ENCODE measurements at places on chromosomes 11 and 22.
A peak's percentile ranks its signal among the peaks of the same experiment; 100 is the strongest.

- DNase-seq, result no peak
These were observed 432.2 kb downstream of the TBC1D22A start for GRCh38 chr22:47194476-47195155.

GRCh38 chr22:42961810-42962209 lies 53.1 kb downstream of the PACSIN2 start:
- no peak for DNase-seq

- no peak for DNase-seq
These were observed 19.2 kb downstream of the NECTIN1 start for GRCh38 chr11:119709638-119710346.

DNA sequence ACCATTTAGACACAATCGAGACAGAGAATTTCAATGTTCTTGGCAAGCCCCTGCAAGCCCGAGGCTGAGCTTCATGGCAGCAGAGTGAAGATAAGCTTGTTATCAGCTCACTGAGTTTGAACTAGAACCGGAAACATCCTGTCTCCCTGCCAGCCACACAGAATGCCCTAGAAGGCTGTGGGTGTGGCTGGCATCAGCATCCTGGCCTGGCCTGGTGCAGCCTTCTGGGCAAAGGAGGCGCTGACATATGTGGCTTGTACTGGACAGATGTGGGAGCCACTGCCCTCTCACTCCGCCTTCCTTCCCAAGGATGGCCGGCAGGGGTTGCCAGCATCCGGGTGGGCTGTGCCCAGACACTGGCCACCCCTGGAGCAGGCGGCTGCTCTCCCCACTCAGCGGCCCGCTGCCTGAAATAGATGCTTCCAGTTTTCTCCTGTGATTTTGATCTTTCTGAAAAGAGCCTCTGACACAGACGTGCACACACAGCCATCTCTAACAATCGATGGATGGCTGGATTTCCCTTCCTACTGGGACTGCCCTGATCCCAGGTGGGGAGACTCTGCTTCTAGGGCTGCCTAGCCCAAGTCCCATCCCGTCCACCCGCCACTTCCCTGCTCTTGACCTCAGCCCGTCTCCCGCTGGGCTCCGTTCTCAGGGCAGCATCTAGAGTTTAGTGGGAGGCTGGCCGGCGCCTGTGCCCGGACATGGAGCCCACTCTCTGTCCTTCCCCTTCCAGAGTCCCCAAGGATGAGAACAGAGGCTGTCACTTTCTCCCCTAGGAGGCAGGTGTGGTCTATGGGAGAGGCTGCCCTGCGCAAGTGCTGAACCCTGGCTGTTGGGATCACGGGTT lies 149.7 kb downstream of the CTTN start:
- DNase-seq, result no peak

DNA sequence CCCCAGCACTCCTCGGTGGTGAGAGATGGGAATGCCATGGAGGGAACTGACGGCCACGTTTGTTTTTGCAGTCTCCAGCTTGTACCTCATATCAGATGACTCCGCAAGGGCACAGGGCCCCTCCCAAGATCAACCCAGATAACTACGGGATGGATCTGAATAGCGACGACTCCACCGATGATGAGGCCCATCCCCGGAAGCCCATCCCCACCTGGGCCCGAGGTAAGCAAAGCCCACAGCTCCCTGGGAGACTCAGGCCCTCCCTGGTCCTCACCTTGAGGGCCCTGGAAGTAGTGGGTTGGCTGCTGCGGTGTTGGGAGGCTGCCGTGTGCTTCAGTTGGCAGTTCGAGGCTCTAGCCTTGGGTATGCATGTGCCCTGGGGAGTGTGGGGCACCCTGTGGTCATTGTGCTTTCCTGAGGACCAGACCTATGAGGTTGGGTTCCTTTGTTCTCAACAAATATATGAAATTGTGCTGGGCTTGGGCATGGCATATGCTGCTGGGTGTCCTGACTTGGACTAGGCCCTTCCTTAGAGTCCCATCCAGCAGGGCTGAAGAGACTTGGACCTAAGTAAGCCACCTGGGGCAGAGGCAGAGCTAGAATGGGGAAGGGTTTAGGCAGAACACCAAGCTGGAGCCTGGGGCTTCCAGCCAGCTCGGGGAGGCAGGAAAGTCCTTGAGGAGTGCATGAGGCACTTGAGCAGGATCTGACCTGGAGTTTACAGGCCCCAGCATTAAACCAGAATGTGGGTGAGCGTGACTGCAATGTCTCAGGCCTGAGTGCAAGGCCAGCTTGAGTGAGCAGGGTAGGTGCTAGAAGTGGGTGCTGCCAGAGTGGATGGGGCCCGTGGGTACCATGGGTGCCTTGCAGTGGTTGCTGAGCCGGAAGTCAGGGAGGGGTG lies 26.4 kb downstream of the INCENP start:
- no peak for DNase-seq

DNA sequence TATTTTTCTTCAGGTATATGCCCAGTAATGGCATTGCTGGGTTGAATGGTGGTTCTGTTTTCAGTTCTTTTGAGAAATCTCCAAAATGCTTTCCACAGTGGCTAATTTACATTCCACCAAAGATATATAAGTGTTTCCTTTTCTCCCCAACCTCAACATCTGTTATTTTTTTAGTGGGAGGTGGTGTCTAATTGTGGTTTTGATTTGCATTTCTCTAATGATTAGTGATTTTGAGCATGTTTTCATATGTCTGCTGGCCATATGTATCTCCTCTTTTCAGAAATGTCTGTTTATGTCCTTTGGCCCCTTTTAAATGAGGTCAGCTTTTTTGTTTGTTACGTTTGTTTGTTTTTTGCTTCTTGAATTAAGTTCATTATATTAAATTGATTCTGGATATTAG lies 760.2 kb downstream of the KCNA4 start:
- no peak for DNase-seq

DNA sequence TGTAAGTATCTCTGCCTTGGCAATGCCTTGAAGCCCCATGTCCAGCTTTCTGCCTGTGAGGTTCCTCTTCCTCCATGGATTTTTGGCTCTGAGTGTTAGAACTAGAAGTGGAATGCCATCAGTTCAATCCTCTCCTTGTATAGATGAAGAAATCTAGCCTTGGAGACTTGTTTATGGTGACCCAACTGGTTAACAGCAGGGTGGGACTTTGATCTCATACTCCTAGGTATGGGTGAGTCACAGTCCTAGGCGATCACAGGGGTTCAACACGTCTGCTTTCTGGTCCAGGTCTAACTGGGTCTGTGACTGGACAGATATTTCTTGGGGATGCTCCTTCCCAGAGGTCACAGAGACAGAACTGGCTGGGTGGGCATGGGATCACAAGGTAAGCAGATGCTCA lies 9.2 kb upstream of the MTFP1 start:
- no peak for DNase-seq

DNA sequence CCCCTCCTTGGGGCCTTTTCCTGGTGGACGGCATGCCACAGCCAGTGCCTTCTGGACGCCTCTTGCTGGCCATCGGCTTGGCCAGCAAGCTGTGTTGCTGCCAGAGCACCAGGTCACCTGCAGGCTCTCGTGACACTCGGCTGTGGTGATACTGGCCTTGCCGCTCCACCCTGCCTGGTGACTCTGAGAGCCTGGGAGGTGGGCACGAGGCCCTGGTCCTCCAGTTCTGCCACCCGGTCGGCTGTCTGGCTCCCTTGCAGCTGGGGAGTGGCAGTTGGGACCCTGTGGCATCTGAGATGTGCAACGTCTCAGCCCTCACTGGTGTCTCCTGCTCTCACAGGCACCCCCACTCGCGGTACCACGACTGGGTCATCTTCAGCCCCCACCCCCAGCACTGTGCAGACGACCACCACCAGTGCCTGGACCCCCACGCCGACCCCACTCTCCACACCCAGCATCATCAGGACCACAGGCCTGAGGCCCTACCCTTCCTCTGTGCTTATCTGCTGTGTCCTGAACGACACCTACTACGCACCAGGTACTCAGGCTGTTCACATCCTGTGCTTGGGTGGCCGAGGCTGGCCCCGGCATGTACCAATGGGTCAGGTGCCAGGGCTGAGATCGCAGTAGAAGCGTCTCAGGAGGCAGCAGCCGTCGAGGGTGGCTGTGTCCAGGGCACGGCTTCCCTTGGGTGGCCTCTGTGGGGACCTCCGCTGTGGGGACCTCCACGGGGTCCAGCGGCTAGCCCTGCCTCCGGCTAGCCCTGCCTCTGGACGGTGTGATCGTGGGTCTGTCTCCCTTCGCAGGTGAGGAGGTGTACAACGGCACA lies 26.0 kb downstream of the MUC2 start:
- DNase-seq, result no peak

DNA sequence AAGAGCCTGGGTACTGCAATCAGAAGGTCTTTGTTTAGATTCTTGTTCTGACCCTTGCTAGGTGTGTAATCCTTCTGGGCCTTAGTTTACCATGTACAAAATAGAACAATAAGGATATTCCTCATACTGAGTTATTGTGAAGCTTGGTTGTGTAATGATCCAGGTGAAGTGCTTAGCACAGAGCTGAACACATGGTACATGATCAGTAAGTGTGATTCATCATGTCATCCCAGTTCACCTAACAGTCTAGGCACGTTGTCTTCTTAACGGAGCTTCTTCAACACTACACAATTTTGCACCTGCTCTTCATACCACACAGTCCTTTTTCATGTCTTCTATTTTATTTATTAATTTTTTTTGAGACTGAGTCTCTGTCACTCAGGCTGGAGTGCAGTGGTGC lies 234.3 kb upstream of the TENM4 start:
- no peak for DNase-seq

DNA sequence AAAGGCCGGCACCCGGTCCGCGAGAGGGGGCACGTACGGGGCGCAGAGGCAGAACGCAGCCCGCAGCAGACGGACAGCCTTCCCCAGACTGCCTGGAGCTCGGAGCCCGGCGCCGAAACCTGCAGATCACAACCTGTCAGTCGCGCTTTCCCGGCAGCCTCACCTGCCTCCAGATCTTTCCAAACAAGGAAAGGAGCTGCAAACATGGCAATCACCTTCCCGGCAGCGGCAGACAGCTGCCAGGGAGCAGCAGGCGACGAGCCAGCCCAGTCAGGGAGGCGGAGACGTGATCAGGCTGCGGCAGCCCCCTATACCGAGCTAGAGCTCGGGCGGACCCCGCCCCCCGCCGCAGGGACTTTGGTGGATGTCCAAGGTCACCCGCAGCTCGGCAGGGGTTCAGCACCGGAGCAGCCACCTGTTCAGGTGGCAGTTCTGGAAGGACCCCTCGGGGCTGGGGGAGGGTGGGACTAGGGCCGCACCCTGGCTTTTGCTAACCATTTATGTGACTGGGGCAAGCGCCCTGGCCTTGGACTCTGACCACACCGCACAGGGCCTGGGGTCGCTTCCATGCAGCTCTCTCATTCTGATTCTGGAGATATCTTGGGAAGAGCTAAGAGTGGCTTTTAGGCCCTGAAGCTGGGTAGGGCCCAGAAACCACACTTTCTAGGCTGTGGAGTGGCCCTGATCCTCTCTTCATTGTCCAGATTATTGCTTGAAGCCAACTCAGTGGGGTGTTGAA lies 143.8 kb downstream of the NECTIN1 start:
- no peak for DNase-seq

GRCh38 chr11:102110761-102111010 lies 439 bp downstream of the YAP1 start:
- DNase-seq, result no peak

DNA sequence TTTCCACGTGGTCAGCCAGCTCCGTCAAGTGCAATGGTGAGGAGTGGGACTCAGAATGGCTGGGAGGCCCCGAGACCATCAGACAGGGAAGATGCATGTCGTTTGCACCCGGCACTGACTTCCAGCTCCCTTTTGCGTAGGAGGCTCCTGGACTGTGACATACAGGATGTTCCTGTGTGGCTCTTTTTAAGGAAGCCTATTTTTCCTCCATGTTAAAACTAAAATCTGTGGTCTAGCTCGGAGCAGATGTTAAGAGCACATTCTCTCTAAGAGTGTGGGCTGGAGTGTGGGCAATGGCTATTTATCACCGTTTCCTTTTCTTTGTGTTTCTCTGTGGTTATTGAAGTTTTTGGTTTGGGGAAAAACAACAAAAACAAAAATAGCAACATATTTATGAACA lies 40.9 kb upstream of the AMPD3 start:
- DNase-seq, result no peak

- DNase-seq, result no peak
These were observed 46.9 kb upstream of the MYOD1 start for GRCh38 chr11:17672469-17672868.

GRCh38 chr22:44567846-44568493 lies 69.9 kb upstream of the RTL6 start:
- peak; percentile 73 for DNase-seq

DNA sequence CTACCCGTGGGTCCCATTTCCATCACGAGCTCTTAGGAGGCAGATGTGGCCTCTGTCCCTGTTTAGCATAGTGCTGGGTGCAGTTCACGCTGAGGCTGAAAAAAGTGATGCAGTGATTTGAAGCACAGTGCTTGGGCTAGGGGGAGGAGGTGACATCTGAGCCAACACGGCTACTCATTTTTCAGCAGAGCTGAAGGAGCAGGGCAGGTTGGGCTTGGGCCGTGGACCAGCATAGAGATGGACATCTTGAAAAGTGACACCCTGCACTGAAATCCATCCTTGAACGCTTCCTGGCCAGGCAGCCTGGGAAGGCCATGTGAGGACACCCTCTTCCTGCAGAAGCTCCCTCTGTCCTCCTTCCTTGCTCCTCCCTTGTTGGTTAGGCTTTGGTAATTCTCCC lies 66.4 kb downstream of the ADAMTS15 start:
- no peak for DNase-seq

GRCh38 chr11:74169738-74170458 lies 904 bp downstream of the C2CD3 start:
- DNase-seq, result no peak

DNA sequence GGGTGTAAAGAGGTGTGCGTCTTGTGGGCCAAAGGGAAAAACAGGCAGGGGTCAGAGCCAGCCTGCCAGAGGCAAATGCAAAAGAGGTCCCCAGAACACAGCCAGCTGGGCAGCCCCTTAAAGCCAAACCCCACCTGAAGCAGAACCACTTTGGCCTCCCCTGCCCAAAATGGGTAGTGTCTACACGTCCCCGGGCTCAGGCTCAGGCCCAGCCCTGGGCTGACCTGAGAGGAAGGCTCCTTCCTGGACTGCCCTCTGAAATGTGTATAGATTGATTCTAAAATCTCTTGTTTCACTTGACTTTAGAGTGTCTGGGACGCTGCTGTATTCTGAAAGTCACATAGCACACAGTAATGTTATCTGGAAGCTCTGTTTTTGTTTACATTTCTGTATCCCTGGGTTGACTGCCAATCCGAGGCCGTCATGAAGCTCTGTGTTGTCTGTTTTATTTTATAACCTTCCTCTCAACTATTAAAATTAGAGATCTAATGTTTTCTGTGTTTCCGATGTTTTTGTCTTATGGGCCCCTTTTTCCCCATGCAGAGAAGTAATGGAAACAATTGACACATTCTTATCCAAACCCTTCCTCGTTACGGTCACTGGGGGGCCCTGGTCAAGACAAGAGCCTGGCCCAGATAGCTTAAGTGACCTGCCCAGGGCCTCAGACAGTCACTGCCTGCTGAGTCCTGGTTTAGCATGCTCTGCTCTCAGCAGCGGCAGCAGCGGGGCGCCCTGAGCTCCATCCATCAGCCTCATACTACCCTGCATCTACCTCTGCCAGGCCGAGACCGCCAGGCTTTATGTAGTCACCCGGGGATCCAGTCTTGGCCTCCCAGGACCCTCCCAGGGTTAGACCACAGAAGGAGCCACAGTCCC lies 10.1 kb downstream of the OVOL1 start:
- no peak for DNase-seq

GRCh38 chr11:60631944-60632343 lies 67.5 kb upstream of the MS4A8 start:
- DNase-seq, result no peak

GRCh38 chr11:122758974-122759373 lies 79.3 kb upstream of the CRTAM start:
- no peak for DNase-seq

Data from SHP77 treated with DMSO at 0.1 percent for 48 hours (cell line).